ENCODE measurements at places on chromosomes 3 and 15. TPM values are rescaled to one million over a fixed set of nuclear protein-coding genes. Genes with fewer than 3 reads are reported as not detected.

The CPN2 gene
- total RNA-seq: not detected

The SYNPR gene
- total RNA-seq: not detected

The WDR72 gene
- total RNA-seq: not detected

The NPAP1 gene
- total RNA-seq: not detected

The LRRIQ4 gene
- 0.29 TPM for total RNA-seq

Measured in activated B cell treated with CpG ODN at 0.5 μM for 24 hours (primary cell).